ENCODE measurements at places on chromosomes 1 and 21. TPM values are rescaled to one million over a fixed set of nuclear protein-coding genes. Genes with fewer than 3 reads are reported as not detected.

Gene KIRREL1
- total RNA-seq: not detected

Gene MEAF6
- total RNA-seq: 59.7 TPM

Gene TPTE
- total RNA-seq: not detected

Gene CSTB
- 63.8 TPM for total RNA-seq

Gene NT5C1A
- total RNA-seq: not detected

Gene PSMG1
- 88.2 TPM for total RNA-seq

Gene KRTAP21-3
- total RNA-seq: not detected

Gene SPRR2G
- total RNA-seq: not detected

Gene CD53
- total RNA-seq: 443 TPM

Gene CNN3
- 1.7 TPM for total RNA-seq

Gene PLEKHN1
- total RNA-seq: 2.2 TPM

Gene REG4
- total RNA-seq: not detected

Gene SMCP
- total RNA-seq: not detected

Gene PTPRF
- 2.6 TPM for total RNA-seq

Gene CLCA4
- total RNA-seq: not detected

Gene TCHHL1
- total RNA-seq: not detected

Gene SLC2A5
- total RNA-seq: 0.05 TPM

Gene CHTOP
- 101 TPM for total RNA-seq

Gene RIMS3
- total RNA-seq: 2.5 TPM

Gene S100A9
- not detected for total RNA-seq

Gene KCNJ9
- total RNA-seq: not detected

Gene C1orf116
- total RNA-seq: not detected

Gene ERICH3
- not detected for total RNA-seq

Gene NBPF6
- total RNA-seq: not detected

Gene HFM1
- total RNA-seq: not detected

Gene CFAP141
- total RNA-seq: 0.50 TPM

Gene NPPB
- total RNA-seq: not detected

Gene NHLH1
- 0.68 TPM for total RNA-seq

Gene IRF6
- total RNA-seq: not detected

Gene TRIM17
- 2.5 TPM for total RNA-seq

Gene TTC39A
- not detected for total RNA-seq

Gene TMEM79
- total RNA-seq: 9.4 TPM

Gene APOBEC4
- total RNA-seq: not detected

Gene GIPC2
- 0.05 TPM for total RNA-seq

Gene OR6N1
- total RNA-seq: not detected

Gene CFHR2
- not detected for total RNA-seq

Gene RHOU
- 1.8 TPM for total RNA-seq

Gene DCDC2B
- not detected for total RNA-seq

Gene ZBTB18
- total RNA-seq: 7.0 TPM

Gene PDC
- total RNA-seq: not detected

Gene MANEAL
- total RNA-seq: 1.9 TPM

Gene FAAH
- 5.1 TPM for total RNA-seq

Gene GNAT2
- not detected for total RNA-seq

Gene CACNA1S
- total RNA-seq: not detected

Gene C1orf198
- 2.4 TPM for total RNA-seq

Gene CDC42SE1
- 345 TPM for total RNA-seq

Gene UQCRH
- total RNA-seq: 283 TPM

Gene EFHD2
- total RNA-seq: 110 TPM

Gene TRIM58
- 2.6 TPM for total RNA-seq

Gene HHAT
- 0.73 TPM for total RNA-seq

Gene SV2A
- total RNA-seq: 17.5 TPM

Gene ZNF683
- total RNA-seq: not detected
